ENCODE measurements at places on chromosomes 11 and 22. TPM values are rescaled to one million over a fixed set of nuclear protein-coding genes. Genes with fewer than 3 reads are reported as not detected.

Gene ATP6V1E1
- 112 TPM for total RNA-seq

Gene KRTAP5-1
- total RNA-seq: not detected

Gene ALKBH8
- total RNA-seq: 6.4 TPM

Gene TSSK2
- not detected for total RNA-seq

Gene ALKBH3
- 30.4 TPM for total RNA-seq

All from glutamatergic neuron (in vitro differentiated cells).